ENCODE measurements at places on chromosomes 3 and 15. TPM values are rescaled to one million over a fixed set of nuclear protein-coding genes. Genes with fewer than 3 reads are reported as not detected.

Gene ARGFX
- not detected for total RNA-seq

Gene C3orf85
- total RNA-seq = not detected

Gene AGBL1
- total RNA-seq = not detected

Gene CSTA
- total RNA-seq = not detected

Gene RETNLB
- total RNA-seq = not detected

Gene KCNMB2
- 3.6 TPM for total RNA-seq

Gene ANKUB1
- not detected for total RNA-seq

Gene SLC2A2
- not detected for total RNA-seq

Gene SLC35G2
- total RNA-seq = 3.9 TPM

Gene GPR87
- 16.7 TPM for total RNA-seq

DNA sequence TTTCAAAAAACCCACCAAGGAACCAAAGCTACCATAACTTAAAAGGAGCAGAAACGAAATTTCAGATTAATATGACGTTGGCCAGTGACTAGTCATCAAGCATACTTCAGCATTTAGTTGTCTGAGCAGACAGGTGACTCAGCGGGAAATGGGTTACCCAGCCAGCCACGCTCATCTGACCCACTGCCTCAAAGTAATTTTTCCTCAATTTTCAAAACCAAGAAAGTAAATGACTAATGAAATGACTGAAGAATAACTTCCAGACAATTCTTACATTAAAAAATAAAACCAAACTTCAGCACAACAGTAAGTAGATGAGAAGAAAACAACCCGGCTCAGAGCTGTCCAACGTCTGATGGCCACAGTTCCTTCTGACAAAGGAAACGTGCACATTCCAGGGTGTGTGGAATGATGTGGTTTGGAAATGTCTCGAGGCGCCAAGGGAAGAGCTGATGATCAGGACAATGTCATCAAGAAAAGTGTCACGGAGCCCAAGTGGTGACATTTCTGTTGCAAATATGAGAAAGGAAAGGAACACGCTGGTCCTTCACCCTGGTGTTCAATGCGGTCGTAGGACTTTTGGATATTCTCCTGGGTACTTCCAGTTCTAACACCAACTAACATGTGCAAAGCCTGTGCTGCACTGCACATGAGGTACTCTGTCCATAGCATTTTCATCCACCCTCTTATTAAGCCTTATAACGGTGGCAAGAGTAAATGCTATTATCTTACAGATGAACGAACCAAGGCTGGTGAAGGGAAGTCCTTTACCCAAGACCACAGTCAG is 79.1 kb downstream of the FOXP1 start:
- DNase-seq = peak; percentile 89

- no peak for DNase-seq
Measured at GRCh38 chr3:172319595-172319994, 128.7 kb downstream of the GHSR start.

DNA sequence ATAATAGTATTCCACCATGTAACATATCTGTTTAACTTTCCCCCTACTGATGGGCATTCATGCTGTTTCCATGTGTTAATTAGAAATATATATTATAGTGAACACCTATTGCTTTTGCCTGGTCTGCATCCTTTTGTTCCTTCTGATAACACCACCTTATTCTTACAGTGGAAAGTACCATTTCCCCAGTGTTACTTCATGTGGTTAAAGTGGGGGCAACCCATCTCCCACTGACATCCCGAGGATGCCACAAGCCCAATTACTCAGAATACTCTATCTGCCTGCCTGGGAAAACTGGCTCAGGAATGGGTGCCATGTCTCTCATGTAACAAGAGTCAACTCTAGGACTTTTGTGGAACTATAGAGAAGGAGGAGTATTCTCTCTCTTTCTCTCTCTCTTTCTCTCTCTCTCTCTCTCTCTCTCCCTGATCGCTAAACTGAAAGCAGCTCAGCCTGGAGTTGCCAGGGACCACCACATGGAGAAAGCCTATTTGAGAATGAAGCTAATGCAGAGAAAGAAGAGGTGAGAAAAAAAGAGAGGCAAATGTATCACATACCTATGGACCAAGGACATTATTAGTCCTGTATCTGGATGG is 66.4 kb upstream of the PPIB start:
- no peak for DNase-seq

- DNase-seq = no peak
Measured at GRCh38 chr15:70152070-70152480, 54.4 kb upstream of the TLE3 start.

GRCh38 chr3:8709287-8709686 is 24.3 kb upstream of the CAV3 start:
- no peak for DNase-seq

DNA sequence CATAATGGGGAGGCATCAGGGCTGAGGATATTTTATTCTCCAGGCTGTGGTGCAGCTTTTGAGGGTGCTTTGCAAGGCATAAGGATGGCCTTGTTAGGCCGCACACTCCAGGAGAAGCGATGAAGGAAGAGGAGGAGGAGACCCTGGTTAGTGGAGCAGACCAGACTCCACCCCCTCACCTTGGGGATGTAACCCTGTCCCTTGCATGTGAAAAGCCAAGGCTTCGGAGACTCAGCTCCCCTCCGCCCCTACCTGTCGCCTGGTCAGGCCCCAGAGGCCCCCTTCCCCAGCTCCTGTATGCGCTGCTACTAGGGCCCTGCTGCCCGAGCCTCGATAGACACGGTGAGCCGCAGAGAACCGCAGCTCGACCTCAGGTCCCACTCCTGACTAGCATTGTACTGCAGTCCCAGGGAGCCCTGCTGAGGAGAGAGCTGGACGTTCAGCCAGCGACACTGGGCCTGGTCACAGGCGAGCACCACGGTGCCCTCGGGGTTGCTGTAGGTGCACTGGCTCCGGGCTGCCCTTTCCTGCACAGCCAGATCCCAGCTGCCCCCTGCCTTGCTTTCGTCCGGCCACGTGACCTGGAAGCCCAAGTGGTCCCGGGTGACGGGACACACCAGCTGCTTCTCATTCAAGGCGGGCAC is 10.2 kb downstream of the CPN2 start:
- no peak for DNase-seq

GRCh38 chr15:61880084-61880483 is 180.2 kb downstream of the VPS13C start:
- no peak for DNase-seq

DNA sequence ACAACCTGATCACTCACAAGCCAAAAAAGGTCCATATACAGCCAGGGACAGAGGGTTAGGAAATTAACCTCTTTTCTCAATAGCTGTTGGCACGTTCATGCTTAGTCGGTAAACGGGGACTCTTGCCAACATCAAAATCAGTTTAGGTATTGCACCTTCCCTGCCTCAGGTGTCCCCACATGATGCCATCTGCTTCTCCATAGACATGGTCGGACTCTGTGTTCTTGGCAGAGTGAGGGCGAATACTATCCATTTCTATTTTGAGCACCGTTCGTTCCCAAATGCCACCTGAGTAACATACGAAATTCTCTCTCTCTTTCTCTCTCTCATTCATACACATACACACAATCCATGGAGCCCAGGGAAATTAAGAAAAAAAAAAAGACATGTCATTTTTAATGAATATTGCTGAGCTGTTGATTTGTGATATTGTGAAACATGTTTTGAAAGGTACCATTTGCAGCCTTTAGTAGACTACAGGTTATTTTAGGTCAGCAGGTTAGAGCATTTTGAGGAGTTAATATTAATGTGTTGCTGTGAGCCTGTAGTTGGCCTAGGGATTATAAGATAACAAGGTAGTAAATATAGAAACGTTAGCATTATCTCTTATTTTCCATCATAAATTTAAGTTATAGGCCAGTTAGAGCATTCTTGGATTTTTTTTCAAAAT is 78.5 kb downstream of the GHSR start:
- DNase-seq = no peak

- DNase-seq = no peak
Measured at GRCh38 chr3:134018850-134019249, 10.9 kb downstream of the SLCO2A1 start.

DNA sequence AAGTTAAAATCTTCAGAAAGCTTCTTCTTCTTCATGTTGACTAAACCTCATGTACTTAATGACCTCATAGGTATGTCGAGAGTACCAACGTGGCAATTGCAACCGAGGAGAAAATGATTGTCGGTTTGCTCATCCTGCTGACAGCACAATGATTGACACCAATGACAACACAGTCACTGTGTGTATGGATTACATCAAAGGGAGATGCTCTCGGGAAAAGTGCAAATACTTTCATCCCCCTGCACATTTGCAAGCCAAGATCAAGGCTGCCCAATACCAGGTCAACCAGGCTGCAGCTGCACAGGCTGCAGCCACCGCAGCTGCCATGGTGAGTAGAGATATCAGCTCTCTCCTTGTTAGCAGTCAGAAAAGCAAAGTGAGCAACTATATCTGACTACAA is 176.5 kb downstream of the MBNL1 start:
- no peak for DNase-seq

DNA sequence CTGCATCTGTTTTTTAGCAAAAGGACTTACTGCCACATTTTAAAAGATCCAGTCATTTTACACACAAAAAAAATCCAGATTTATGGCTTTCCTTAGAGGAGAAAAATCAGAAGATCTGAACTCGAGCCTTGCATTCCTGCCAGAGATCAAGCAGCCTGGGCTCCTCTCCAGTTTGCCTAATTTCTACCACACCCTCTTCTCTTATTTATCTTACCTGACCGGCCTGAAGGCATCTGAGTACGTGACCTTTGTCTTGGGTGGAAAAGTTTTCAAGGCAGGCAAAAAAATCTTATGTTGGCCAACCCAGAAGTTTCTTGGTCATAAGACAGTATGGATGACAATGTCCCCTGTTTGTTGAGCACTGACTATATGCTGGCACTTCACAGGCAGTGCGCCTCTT is 60.3 kb downstream of the CHRD start:
- DNase-seq = no peak

- no peak for DNase-seq
Measured at GRCh38 chr3:119944091-119944490, 150.2 kb downstream of the GSK3B start.

DNA sequence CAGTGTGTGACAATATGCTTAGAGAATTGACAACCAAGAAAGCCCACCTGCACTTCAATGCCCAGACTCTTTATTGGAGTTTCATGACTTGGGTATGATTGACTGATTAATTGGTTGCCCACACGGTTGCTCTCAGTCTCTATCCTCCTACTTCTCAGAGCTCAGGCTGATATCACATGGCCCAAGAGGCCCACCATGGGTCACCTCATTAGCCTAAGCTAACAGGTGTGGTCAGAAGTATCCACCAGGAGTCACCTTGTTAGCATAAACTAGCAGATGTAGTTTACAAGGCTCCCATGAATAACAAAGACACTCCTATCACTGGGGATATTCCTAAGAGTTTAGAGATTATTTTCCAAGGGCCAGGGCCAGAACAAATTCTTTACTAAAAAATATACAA is 120.2 kb upstream of the MBNL1 start:
- DNase-seq = no peak

DNA sequence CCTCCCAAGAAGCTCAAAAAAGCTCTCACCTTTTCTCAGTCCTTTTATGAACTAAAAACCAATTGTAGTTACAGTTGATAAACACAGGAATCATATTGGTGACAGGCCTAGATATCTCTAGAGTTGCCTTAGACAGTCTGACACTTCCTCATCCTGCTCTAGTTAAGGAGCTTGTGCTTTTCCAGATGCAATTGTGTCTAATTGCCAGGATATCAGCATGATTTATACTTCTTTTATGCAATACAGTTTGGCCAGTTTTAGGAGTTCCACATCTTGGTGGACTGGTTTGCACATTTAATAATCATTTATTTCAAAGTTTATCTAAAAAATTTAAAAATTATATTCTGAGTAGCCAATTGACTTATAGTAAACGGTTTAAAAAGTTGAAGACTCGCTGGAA is 95.7 kb downstream of the DUT start:
- DNase-seq = no peak

DNA sequence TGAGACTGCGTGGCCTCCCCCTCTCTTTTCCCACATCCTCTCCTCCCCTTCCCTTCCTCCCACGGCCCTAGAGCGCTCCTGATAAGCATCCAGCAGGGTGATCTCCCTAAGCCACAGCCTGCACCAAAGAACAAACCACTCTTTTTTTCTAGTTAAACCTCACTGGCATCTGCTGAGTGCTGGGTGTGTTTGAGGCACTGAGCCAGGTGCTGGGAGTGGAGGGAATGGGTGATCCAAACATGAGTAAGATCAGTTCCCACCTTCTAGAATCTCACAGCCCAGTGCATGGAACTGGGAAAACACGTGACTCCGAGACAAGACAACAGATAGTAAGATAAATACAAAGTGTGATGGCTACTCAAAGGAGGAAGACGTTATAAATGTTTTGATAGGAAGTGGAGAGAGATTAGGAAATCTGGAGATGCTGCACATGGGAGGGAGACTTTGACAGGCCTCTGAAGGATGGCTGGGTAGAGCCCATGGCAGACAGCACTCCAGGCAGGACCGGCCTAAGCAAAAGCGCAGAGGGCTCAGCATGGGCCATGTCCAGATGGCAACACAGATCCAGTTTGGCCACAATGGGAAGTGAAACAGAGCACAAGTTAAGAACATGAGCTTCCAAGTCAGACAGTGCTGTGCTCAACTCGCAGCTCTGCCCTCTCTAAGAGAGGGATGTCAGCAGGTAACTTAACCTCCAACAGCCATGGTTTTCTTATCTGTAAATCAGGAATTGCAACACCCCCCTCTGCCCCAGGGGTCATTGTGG is 55.6 kb downstream of the CCR3 start:
- DNase-seq = no peak

- no peak for DNase-seq
Measured at GRCh38 chr3:194908972-194909371, 223.3 kb downstream of the FAM43A start.

DNA sequence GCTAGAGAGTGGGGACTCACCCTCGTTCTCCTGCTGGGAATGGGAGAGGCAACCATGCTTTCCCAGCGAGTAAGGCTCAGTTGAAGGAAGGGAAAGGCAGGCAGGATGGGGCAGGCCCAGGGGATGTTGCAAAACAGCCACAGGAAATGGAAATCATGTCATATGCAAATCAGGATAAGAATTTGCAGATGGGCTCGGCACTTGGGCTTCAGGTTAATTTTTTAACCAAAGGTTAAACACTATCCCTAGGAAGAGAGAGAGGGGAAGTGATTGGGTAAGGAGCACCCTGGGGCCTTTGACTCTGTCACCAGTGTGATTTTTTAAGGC is 14.6 kb upstream of the PLA2G4E start:
- no peak for DNase-seq

GRCh38 chr3:138829097-138829496 is 5.6 kb downstream of the PIK3CB start:
- DNase-seq = no peak

- DNase-seq = peak; percentile 57
Measured at GRCh38 chr3:426072-426471, 229.5 kb downstream of the CHL1 start.

DNA sequence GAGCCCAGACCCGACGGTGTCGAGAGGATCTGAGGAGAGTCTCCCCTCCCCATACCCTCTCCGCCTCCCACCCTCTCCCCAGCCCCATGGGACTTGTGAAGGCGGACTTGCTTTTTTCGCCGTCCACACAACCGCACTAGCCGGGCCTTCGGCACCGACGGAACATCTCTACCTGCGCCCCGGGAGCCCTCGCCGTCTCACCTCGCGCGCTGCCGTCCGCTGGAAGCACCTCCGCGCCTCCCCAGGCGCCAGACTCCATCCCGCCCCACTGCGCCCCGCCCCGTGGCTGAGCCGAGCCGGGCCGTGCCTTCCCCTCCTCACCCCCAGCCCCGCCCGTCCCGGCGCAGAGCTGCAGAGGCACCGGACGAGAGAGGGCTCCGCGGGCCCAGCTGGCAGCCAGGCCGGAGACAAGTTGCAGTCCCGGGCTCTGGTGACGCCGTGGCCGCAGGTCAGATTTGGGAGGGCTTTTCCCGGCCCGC is at the start of the genes DUOX1 and DUOXA1:
TSS of gene DUOX1 (plus strand) at position 344 of the 479 bp plus-strand sequence. CDS start 1,973 bp downstream, outside the sequence.
TSS of gene DUOXA1 (minus strand) at position 229 of the 479 bp plus-strand sequence. CDS start 6,865 bp downstream, outside the sequence.
- no peak for DNase-seq

GRCh38 chr15:50353251-50353974 is 1.6 kb downstream of the GABPB1 start:
- DNase-seq = peak; percentile 58

GRCh38 chr3:169508426-169508825 is 155.1 kb downstream of the MECOM start:
- no peak for DNase-seq

All from kidney epithelial cell (primary cell).